HS-5 (cell line): ENCODE measurements at places on chromosomes 2 and 18.

DNA sequence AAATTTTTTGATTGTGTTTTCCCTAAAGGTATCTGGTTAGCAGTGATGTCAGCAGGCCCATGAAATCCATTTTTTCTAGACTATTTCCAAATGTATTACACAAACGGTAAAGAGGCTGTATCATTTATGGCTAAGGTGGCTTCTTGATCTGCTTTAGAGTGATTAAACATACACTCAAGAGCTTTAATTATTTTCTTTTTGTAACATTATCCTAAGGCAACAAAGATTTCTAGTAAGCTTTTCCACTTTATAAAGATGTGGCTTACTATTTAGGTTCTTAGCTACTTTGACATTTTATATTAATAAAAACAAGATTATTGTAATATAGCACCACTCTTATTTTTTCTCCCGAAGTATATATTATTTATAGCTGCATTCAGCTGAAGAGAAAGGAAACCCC, 16.5 kb downstream of the MFF start:
- no peak for DNase-seq

DNA sequence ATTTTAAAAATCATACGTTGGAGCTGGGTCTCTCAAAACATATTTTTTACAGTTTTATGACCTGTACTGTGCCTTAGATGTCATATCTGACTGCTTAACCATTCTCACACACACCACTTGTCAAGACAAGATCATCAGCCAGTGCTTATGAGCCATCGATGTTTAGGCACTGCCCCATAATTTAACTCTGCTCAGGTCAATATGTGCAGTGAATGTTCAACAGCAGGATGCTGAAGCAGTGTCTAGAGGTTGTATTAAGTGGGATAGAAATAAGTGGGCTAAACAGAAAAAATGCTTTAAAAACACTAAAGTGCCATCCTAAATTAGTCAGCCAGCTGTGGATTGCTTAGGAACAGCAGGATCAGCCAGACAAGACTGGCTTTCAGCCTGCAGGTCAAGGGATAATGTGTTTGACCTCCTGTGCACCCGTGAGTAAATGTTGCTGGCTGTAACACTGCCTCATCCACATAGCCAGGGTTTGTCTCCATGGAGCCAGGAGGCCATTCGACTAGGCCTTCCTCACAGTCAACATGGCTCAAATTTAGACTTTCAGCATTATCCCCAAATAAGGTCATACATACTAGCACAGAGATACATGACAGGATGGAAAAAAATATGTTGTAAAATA, 139.0 kb upstream of the NXPH2 start:
- no peak for DNase-seq

DNA sequence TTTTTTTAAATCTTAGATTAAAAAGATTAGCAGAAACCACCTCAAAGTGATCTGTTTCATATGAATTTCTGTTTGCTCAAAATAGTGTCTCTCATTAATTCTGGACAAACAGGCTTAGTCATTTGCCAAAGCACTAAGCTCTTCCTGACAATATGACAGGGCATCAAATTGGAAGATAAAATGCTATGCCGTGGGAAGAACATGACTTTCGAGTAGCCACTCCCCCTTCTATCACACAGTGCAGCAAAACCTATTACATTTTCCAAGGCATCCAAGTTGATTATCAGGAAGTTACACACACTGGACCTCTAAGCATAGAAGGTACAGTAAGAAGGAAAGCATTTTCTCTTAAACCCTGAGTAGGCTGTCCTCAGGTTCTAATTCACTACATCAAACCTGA, 89.5 kb downstream of the STK39 start:
- DNase-seq, result no peak

GRCh38 chr2:107020392-107020791, 134.4 kb upstream of the ST6GAL2 start:
- no peak for DNase-seq

DNA sequence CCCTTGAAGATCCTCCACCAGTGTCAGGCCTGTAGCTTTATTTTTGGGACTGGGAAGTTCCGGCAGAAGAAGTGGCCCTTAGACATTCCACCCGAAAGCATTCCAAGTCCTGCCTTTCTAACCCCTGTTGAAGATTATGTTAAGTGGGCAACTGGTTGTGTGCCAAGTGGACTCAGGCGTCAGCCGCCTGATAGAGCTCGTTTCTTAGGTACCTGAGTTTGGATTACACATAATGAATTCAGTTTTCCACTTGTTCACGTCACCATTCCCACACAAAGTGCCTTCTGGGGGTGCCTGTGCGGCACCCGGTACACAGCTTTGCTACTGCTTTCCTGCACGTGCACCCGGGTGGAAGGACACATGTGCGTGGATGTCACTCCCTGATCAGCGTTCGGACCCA, 156.5 kb downstream of the PTGR3 start:
- no peak for DNase-seq
